Fibroblast of skin of scalp (primary cell): ENCODE measurements at places on chromosomes 13 and 19.

DNA sequence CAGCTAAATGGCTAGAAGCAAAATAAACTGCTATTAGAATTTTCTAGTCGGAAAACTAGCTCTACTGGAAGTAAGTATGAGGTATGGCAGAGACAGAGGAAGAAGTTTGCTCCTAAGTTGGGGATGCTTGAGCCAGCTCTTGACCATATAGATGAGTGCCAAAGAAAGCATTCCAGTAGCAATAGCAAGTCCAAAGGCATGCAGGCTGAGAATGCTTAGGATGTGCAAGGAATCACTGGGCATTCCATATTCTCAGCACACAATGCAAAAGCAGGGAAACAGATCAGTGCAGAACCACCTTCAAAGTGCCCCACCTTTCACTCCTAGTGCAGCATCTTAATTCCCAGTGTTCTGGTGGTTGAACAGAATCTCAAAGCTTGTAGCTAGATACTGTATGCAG is 32.9 kb downstream of the SERTM1 start:
- peak; percentile 85 for DNase-seq

- DNase-seq, result no peak
These were observed 24.5 kb upstream of the CCNE1 start for GRCh38 chr19:29787281-29787680.

DNA sequence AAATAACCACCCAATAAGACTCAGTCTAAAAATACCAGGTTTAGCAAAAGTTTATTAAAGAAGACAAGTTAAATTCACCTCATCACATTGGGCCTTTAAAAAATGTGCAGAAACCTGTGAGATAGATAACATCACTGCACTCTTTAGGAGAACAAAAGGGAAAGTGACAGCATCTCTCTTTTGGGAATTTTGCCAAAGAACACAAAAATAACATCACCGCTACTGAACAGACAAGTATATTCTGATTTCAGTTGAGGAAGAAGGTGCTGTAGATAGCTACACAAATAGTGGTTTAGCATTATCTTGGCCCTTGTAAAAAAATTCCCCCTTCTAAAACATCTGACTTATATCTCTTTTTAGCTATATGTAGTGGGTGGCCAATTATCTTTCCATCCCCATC is 244.7 kb downstream of the VWA8 start:
- no peak for DNase-seq

DNA sequence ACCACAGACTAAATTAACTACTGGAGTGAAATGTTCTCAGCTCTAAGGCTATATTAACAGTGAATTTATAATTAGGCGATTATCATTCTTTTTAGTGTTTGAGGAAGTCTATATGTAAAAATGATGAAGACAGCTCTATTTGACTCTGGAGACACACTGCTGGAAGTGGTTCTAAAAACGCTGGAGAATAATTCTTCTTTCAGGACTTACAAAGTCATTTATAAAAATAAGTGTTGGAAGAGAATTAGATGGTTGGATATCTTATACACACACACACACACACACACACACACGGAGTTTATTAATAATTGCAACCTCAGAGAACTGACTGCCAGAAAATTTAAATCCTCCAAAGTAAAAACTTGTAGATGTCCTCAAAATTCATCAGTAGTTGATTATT is 1171.3 kb downstream of the EFNB2 start:
- DNase-seq, result no peak

DNA sequence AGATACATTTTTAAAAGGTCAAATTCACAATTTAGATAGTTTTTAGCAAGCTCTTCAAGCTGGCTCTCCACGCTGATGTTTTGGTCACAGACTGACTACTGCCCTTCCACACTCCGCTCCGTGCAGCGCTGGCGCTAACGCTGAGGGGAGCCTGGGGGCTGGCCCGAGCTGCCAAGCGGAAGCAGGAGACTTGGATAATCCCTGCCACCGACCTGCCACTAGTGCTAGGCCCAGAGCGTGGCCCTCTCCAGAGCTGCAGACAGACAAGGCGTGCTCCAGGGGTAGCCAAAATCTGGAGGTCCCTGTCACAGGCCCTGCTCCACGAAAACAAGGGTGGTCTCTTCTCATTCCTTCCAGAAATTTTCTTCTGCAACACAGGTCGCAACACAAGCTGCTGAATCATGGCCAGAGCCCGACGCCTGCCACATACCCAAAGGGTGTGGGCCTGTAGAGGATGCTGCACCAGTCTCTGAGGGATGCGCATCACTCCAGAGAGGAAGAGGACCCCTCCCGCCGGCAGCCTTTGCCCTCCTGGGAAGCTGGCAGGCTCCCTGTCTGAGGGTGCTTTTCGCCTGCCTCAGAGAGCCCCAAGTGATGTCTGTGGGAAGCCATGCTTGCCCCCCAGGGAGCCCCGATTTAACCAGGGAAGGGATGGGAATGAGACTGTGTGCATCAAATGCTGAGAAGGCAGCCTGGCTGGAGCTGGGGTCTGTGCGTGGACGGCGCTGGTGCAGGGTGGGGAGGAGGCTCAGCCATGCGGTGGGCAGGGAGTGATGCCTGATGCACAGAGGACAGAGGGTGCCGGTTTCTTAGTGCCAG is 21.6 kb downstream of the CAPS start:
- DNase-seq, result no peak

DNA sequence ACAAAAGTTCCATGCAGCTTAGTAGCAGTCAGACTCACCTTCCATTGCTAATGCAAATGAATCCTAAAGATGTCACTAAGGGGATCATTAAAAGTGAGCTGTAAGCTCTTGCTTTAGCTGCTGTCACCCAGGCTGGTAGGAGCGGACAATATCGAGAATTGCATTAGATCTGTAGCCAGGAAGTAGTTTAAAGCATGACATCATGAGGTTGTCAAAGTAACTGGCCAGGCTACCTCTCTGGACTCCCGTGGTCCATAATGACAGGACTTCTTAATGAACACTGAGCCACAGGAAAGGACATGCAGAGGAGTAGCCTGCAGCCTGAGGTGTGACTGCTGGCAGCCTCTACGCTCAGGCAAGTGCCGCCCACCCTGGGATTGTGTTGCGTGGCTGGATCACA is 522.3 kb upstream of the NBEA start:
- no peak for DNase-seq

DNA sequence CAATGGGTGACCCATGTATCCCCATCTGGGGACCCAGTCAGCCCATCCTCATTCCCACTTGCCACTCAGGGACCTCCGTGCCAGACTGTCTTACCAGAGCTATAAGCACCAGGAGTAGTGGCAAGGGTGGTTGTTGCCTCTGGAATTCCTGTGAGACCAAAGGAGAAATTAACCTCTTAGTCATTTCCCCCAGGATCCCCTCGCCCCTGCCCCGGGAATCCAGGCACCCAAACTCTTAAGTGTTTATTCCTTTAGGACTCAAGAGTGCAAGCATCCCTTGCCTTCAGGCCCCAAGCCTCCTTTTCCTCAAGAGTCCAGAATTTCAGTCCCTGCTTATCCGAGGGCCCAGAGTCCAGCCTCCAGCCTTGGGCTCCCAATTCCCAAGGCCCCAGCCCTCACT is 9.2 kb downstream of the NTN5 start:
- no peak for DNase-seq
